ENCODE measurements at places on chromosomes 6 and 20.

- DNase-seq = no peak
Measured at GRCh38 chr20:58331961-58332551, 22.5 kb downstream of the RAB22A start.

GRCh38 chr20:19881990-19882389 is 123.9 kb downstream of the RIN2 start:
- DNase-seq = no peak

DNA sequence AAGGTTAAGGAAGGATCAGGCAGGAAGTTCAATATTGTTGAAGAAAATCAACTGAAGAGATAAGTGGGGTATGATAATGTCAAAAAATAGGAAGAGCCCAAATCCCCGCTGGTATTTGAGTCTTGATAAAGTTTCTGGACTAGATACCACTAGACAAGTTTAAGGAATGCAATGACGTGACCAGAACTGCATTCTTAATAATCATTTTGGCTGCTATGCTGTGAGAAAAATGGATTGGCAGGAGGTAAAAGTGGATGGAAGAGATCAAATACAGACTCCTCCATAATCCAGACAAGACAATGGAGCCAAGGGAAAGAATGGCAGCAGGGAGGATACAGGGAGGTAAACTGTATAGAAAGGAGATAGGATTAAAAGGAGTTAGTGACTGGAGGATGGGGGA is 128.2 kb downstream of the COL12A1 start:
- DNase-seq = no peak

GRCh38 chr6:111558690-111559187 is 46.9 kb downstream of the TRAF3IP2 start:
- DNase-seq = no peak

DNA sequence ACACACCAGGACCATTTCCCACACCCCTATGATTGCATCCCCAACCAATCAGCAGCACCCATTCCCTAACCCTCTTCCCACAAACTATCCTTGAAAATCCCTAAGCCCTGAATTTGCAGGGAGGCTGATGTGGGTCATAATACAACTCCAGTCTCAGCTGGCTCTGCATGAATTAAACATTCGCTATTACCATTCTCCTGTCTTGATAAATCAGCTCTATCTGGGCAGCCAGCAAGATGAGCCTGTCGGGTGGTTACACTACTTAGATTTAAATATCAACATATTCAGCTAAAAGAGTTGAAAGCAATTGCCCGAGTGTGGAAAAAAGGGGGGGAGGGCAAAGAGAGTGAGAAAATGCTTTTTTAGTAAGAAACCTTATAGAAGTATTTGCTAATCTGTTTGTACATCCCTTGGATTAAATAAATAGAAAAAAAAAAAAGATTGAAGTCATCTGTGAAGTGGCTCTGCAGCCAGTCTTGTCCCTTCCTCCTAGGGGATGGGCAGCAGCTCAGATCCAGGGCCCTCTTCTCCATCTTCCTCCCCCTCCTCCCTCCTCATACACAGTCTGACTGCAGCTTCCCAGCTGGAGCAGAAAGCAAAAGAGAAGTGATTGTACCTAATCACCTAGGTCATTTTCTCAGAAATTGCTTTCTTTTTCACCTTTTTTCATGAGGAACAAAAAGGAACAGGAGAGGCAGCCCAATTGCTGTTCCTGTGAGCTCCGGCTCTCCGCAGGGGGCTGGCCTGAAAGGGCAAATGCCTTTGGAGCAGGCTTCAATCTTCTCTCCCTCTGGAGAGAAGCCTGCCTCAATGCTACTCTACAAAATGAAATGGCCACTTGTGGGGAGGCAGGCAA is 356.6 kb upstream of the SULF2 start:
- no peak for DNase-seq

DNA sequence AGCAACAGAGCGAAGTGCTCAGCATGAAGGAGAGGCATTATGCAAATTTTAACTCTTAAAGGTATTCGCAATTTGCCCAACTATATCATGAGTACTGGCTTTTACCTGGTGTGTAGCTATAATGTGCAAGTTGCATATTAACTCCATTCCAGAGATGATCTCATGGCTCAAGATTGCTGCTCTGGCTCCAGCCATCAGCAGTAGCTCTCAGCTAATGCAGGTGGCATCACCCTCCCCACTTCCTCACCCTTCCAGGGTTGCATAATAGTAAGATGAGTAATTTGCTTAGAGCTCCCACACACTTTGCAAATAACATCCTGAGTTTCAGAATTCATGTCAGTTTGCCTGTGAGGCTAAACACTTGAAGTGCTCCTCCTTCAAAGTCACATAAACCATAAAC is 15.9 kb upstream of the PCSK2 start:
- no peak for DNase-seq

DNA sequence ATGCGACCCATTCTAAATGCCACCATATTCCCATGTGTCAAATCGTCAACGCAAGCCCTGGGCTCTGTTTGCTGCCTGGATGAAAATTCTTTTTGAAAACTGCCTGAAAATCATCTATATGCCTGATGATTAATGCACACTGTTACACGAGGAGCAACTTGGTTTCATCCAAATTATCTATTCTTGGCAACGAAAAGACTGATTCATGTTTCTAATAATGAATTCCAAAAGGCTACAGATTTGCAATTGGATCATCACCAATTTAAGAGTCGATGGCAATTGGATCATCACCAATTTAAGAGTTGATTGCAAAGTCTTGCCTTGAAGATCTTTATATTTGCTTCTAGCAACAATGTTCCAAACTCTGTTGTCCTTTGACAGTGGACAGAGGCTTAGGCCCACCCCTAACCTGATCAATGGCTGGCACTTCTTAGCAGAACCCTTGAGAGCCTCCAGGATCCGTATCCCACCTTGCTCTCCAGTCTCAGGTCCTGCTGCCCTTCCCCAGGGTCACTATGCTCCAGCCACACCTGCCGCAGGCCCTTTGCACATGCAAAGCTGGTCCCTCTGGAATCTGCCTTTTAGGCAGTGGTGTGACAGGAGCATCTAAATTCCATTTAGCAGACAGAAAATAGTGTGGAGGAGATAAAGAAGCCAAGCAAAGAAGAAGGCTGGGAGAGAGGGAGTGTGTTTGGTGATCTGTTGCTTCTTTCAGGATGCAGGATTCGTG is 460.9 kb upstream of the SULF2 start:
- no peak for DNase-seq

GRCh38 chr6:63319939-63320338 is at the start of gene LGSN:
Gene LGSN (minus strand): TSS chr6:63319983. CDS start chr6:63319943, 40 bp downstream.
- no peak for DNase-seq

GRCh38 chr6:44674226-44675155 is 287.0 kb downstream of the CDC5L start:
- no peak for DNase-seq

DNA sequence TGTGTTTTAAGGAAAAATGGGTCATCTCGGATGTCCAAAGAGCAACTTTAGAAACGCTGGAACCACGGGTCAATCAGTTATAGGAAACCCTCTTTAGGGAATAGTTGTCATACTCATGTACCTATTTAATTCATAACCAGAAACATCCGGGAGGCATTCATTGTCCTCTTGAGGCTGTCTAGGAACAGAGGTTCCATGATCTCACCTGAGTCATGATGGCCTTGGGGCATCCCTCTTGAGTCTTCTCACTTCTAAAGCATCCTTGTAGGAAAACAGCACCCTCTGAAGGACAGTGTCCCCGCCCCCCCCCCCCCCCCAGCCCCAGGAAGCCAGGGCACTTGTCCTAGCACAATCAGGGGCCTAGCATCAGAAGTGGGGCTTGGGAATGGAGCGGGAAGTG is 46.3 kb upstream of the CDH4 start:
- DNase-seq = no peak

GRCh38 chr6:170207586-170208181 is 83.2 kb downstream of the DLL1 start:
- DNase-seq = no peak

DNA sequence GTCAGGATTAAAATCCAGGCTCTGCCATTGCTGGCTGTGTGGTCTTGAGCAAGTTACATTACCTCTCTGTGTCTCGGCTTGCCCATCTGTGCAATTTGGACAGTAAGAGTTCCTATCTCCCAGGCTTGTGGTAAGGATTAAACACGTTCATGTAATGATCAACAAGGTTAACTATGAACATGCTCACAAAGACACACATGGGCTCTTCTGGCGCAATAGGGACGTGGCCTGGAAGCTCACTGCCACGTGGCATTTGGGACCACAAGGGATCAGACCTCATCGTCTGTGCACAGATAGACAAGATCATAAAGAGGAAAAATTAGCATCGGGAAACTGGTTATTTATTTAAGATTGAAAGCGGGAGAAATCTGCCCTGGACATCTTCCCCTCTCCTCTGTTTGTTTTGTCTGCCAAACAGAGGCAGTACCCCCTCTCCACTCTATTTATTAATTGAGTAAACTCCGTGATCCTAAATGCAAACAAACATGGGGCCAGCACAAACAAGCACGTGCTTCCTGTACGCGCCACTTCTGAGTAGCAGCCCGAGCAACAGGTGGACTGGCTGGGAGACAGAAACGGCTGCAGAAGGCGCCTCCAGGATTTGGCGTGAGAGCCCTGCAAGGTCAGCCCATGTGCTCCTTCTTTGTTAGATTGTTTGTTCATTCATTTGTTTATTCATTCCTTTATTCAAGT is 95.0 kb downstream of the CDH26 start:
- DNase-seq = no peak

DNA sequence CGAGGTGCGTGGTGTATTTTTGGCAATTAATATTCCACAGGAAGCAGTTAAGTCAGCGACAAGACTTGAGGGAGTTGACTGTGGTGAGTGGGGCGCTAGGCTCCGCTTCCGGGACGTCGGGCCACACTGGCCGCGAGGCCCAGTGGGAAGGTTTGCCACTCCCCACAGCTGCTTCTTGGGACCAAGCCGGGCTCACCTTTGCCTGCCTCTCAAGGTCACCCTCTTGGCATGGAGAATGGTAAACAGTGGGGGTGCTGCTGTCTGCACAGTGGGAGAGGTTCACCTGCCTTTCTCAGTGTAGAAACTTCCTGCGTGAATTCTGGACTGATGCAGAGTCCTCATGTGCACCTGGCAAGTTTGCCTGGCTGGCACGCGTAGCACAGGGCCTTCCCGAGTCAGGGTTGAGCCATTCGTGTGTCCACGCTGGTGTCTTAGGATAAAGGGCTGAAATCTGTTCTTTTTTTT is 6.4 kb downstream of the OSBPL2 start:
- no peak for DNase-seq

DNA sequence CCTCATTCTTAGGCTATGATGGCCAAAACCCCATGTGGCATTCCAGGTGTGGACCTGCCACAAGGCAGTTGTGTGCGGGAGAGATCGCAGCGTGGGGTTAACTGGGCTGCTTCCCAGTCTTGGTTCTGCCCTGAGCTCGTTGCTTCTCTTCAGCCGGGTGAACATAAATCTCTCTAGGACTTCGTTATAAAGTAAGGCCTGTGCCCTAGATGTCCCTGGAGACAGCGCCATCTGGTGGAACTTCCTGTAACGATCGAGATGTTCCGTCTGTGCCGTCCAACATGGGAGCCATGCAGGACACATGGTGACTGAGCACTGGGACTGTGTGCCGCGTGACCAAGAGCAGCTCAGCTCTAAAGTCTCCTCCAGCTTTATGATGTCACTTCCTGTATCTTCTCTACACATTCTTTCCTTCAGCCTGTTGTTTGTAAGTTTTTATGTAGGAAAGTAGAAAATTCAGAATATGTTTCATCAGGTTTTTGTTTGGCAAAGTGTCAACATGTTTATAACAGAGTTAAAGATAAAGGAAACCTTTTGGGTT is 26.8 kb upstream of the RPP40 start:
- peak; percentile 81 for DNase-seq

GRCh38 chr6:77397561-77397960 is 65.7 kb downstream of the HTR1B start:
- DNase-seq = no peak

DNA sequence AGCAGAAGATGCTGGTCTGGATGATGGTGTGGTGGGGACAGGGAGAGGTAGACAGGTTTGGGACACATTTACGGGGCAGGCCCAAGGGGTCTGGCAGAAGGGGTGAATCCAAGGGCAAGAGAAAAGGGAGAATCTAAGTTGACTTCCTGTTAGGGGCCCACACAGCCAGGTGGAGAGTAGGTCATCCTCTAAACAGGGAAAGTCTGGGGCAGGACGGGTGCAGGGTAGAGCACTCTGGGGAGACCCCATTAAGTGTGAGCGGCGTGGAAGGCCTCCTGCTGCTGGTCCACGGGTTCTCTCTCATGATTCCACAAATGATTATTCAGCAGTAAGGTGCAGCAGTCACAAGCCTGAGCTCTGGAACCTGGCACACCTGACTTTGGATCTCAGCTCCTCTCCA is 2.7 kb downstream of the SRXN1 start:
- no peak for DNase-seq

DNA sequence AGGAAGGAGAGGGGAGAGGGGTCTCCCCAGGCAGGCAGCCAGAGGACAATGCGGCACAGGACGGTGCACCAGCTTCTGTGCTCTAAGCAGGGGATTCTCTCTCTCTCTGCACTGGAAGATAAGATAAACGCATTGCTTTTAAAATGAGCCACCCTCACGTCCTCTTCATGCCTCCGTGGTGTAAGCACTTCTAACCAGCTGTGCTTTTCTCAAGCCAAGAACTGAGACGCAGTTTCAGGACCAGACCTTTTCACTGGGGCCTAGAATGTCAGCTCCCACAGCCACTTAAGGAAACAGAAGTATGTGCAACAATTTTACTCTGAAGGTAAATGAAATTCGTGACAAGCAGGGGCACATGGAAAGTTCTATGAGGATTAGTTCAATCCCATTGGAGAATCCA is 82.4 kb downstream of the PSMB1 start:
- no peak for DNase-seq

- peak; percentile 72 for DNase-seq
Measured at GRCh38 chr6:138833816-138834539, 38.1 kb downstream of the ECT2L start.

DNA sequence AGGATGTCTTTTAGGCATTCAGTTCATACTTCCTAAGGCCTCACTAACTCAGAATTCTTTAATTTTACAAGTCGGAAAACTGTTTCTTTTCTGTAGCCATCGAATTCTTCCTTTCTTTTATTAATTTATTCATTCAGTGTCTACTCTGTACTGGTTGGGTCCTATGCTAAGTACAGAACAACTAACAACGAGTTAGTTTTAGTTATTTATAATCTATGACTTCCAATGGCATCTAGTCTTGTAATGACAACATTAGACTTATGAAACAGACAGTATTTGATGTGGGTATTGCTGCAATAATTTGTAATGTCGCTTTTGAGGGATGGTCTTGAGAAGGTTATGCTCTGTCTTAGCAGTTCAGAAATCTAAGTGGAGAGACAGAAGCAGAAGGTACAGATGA is 55.3 kb upstream of the TINAG start:
- no peak for DNase-seq

- DNase-seq = no peak
Measured at GRCh38 chr6:43054206-43054943, 724 bp upstream of the CUL7 start.

DNA sequence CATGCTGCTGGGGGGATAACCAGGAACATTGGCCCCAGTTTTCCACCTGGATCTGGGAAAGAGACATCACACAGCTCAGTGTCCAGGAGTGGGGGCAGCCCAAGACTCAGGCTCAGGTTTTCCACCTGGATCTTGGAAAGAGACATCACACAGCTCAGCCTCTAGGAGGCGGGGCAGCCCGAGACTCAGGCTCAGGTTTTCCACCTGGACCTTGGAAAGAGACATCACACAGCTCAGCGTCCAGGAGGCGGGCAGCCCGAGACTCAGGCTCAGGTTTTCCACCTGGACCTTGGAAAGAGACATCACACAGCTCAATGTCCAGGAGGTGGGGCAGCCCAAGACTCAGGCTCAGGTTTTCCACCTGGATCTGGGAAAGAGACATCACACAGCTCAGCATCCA is 361.6 kb downstream of the THBS2 start:
- DNase-seq = no peak
